ENCODE measurements at places on chromosomes 3 and 15.

DNA sequence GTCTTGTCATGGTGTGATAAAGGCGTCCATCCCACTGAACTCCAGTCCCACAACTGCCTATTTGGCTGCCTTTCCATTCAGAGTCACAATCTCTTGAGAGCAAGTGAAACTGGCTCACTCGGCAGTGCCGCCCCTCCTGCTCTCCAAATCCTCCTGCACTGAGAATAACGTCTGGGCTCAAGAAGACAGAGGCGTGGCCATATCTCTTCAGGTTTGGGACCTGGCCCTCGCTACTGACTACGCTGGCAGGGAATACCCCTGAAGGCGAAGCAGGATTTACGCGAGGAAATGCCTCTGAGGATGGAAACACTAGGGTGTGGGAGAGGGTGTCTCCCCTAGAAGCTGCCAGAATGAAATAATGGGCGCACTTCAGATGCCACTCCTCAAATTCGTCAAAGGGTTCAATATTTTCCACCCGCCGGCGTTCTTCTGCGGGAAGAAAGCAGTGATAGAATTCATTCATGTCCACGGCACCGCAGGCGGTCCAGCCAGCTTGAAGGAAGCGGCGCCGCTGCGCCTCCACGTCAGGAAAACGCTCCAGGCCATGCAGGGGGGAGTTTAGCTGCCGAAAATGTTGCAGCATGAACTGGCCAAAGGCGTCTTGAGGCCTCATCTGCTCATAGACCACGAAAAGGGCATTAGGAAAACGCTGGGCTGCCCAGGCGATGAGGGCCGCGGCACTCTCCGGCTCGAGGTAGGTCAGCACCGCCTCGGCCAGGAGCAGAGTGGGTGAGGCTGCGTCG lies 985 bp downstream of the LCMT2 start:
- DNase-seq: no peak

- no peak for DNase-seq
These were observed 173.6 kb downstream of the FGF12 start for GRCh38 chr3:192553707-192554106.

GRCh38 chr3:128698211-128699047 lies 27.6 kb upstream of the RAB7A start:
- no peak for DNase-seq

DNA sequence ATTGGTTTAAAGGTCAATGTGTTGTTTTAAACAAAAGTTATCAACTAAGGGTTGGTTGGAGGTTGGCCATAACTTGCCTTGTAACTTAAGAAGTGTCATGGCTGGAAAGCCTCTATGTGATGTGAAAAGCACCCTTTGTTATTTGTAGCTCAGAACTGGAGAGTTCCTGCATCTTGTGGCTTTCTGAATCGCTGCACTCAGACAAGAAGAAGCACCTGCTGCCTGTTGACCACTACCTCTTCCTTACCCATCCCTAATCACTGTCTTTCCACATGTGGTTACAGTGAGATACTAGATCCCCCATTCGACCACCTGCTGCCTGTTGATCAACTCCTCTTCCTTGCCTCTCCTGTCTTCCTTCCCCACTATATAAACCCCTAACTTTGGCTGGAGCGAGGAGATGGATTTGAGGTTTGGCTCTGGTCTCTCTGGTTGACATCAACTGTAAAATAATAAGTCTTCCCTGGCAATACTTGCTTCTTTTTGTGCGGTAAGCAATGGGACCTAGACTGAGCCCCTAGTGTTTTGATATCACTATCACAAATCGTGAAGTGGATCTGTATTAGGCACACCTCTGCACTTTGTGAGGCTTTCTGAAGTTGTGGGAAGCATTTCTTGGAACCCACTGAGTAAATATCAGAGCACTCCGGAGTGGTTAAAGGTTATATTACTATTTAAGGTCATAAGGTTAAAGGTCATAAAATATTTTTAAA lies 13.8 kb downstream of the RPL39L start:
- DNase-seq: no peak

- DNase-seq: no peak
These were observed 25.9 kb upstream of the AKAP13 start for GRCh38 chr15:85354461-85354860.

All from cortex of kidney (tissue), 1 donor.